ENCODE measurements at places on chromosomes 12 and 14.
A peak's percentile ranks its signal among the peaks of the same experiment; 100 is the strongest.

DNA sequence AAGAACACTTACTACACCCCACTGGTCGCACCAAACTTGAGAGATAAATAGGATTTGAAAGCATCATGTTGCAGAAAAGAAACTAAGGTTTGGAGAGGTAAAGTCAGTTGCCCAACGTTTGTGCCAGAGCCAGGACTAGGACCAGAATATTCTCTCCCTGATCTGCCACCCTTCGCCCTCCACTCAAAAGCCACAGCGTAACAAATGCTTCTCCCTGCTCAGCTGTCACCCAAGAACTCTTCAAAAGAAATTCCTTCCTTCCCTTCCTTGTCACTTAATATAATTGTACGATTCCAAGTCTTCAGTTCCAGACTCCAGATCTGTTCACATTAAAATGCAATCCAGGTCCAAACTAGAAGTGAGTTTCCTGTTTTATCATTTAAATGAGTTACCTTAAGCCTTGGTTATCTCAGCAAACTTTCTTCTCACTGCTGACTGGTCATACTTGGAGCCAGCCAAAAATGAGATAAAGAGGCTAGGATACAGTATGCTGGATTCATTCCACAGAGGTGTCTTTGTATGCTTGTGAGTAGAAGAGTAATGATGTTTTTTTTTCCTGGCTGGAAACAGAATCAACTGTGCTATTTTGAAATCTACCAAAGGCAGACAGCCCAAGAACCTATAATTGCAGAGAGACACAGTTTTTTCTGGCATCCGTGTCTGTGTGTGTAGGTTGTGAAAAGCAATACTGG, 12.8 kb upstream of the PPFIBP1 start:
- H3K27ac ChIP-seq: no peak overlapping the region
- no peaks in the 10 kb centered on the region for H3K27me3 ChIP-seq
- H3K4me1 ChIP-seq: no peaks in the 10 kb centered on the region

GRCh38 chr12:97456571-97457188, 5.9 kb upstream of the RMST start:
- no peaks in the 10 kb centered on the region for H3K36me3 ChIP-seq
- no peaks in the 10 kb centered on the region for H3K27me3 ChIP-seq
- DNase-seq: no peak
- H3K4me3 ChIP-seq: no peak overlapping the region

DNA sequence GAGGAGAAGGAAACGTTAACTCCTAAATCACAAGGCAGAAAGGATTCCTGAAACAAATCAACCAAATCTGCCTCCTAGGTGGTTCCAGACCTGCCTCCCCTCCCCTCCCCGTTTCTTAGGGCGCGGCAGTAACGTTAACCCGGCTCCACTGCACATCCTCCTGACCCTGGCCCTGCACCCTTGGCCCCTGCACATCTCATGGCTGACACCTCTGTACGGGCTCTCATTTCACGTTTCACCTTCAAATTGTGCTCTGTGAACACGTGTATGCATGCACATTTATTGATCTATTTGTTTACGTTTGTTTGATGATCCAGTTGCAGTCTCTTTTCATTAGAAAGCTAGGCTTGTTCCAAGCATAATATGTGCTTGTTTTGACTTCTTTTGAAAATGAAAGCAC, 358.1 kb downstream of the ADGRD1 start:
- H3K4me3 ChIP-seq: no peak overlapping the region
- no peak overlapping the region for H3K27ac ChIP-seq
- no peaks in the 10 kb centered on the region for H3K4me1 ChIP-seq
- no peaks in the 10 kb centered on the region for H3K27me3 ChIP-seq
- no peak for DNase-seq

DNA sequence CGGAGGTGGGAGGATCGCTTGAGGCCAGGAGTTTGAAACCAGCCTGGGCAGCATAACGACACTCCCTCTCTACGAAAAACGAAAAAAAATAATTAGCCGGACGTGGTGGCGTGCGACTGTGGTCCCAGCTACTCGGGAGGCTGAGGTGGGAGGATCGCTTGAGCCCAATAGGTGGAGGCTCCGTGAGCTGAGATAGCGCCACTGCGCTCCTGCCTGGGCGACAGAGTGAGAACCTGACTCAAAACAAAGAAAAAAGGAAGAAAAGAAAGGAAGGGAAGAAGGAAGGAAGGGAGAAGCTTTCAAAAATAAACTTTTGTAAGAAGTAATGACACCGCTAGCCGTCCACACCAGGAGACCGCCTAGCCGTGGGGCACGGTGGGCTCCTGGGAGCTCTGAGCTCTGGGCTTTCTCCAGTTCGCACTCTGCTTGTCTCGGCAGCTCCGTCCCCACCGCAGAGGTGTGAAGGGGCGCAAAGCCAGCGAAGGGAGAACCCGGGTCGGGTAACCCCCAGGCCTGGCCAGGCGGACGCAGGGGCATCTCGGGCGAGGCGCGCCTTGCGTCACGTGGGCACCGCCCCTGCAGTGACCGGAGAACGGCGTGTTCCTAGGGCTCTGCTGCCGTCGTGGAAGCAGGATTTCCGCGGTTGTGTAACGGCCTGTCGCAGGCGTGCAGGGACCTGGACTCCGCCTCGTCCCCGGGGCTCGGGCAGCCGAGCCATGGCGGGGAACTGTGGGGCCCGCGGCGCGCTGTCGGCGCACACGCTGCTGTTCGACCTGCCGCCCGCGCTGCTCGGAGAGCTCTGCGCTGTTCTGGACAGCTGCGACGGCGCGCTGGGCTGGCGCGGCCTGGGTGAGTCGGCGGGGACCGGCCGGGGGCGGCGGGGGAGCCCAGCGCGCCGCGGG, at the start of gene IRAK3:
Gene IRAK3 (plus strand): TSS at position 631 of the 902 bp plus-strand sequence. CDS start 86 bp downstream, at position 717.
- peaks cover 44% of the 10 kb centered on the region for H3K27me3 ChIP-seq
- H3K4me3 ChIP-seq: peak within 1 kb of the TSS; percentile 84
- no peaks in the 10 kb centered on the region for H3K36me3 ChIP-seq
- peaks cover 9% of the 10 kb centered on the region for H3K4me1 ChIP-seq
- DNase-seq: peak; percentile 66

DNA sequence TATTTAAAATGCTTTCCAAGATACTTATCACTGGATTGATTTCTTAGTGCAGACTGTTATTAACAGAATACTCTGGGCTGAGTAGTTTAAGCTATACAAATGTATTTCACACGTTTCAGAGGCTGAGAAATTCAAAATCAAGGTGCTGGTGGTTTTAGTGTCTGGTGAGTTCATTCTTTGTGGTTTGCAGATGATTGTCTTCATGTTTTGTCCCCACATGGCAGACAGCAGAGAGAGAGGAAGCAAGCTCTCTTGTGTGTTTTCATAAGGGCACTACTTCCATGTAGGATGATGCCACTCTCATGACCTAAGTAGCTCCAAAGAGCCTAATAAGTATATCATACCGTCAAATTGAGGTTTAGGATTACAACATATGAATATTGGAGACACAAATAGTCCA, 1348.9 kb upstream of the FLRT2 start:
- no peak overlapping the region for H3K27ac ChIP-seq
- H3K27me3 ChIP-seq: no peaks in the 10 kb centered on the region
- H3K4me1 ChIP-seq: no peaks in the 10 kb centered on the region

GRCh38 chr12:124243936-124244335, 51.0 kb upstream of the RFLNA start:
- peaks cover 1% of the 10 kb centered on the region for H3K4me1 ChIP-seq
- H3K36me3 ChIP-seq: no peaks in the 10 kb centered on the region
- H3K4me3 ChIP-seq: no peak overlapping the region
- H3K27me3 ChIP-seq: peaks cover 40% of the 10 kb centered on the region
- DNase-seq: no peak

DNA sequence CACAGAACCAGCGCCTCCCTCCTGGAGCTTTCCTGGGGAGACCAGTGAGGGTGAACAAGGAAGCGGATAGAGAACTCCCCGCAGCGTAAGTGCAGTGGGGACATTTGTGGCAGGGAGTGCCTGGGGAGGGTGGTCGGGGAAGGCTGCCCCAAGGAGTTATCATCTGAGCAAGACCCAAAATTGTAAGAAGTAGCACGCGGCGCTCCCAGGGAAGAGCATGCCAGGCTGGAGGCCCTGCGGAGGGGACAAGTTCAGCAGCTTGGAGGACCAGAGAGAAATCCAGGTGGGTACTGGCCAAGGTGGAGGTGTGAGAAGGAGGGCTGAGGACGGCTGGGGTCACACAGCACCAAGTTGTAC, 46.2 kb upstream of the RIMBP2 start:
- no peak overlapping the region for H3K27ac ChIP-seq
- H3K27me3 ChIP-seq: no peaks in the 10 kb centered on the region
- no peak overlapping the region for H3K4me3 ChIP-seq
- DNase-seq: no peak
- peaks cover 3% of the 10 kb centered on the region for H3K4me1 ChIP-seq

- no peaks in the 10 kb centered on the region for H3K36me3 ChIP-seq
- H3K4me1 ChIP-seq: no peaks in the 10 kb centered on the region
- DNase-seq: no peak
- no peak overlapping the region for H3K27ac ChIP-seq
- H3K27me3 ChIP-seq: peaks cover 5% of the 10 kb centered on the region
Measured at GRCh38 chr12:66751432-66752113, 72.7 kb upstream of the GRIP1 start.

DNA sequence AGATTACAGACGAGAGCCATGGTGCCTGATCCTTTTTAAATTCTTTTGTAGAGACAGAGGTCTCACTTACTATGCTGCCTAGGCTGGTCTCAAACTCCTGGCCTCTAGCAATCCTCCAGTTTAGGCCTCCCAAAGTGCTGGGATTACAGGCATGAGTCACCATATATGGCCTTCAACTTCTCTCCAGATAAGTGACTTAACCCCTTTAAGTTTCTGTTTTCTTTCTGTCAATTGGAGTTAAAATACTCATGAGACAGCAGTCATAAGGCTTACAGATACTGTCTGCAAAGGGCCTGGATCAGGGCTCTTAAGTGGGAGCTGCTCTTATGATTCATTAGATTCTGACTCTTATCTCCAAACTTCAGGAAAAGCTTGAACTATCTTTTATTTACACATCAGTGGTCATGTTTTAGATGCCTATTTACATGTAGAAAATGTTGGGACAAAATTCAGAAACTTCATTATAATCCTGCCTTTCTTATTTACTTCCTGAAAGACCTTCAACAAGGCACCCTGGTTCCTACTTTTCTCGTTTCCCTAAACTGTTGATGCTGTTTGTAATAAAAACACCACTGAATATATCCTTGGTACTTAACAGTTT, 271.5 kb upstream of the TBX3 start:
- H3K4me1 ChIP-seq: no peaks in the 10 kb centered on the region
- H3K36me3 ChIP-seq: no peaks in the 10 kb centered on the region
- no peaks in the 10 kb centered on the region for H3K27me3 ChIP-seq
- H3K27ac ChIP-seq: no peak overlapping the region

DNA sequence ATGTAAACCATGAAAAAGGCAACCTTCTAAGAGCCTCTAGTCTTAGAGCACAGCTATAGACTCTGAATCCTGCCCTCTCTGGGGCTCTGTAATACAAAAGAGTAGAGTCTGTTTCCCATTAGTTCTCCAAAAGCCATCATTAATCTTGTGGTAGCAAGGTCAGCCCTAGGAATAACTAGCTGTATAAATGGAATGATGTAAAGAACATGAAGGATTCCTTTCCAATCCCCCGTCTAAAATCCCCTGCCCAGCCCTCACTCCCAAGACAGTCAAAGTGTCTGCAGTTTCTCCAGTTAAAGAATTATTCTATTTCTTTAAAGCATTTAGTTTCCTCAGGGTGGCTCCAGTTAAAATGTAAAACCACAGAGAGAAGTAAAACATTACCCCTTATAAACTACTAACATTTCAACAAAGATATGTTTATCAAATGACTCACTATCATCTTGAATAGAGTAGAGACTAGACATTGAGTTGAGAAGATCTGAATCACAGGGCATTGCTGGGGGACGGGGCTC, 104.2 kb downstream of the ST8SIA1 start:
- H3K27me3 ChIP-seq: no peaks in the 10 kb centered on the region
- H3K36me3 ChIP-seq: no peaks in the 10 kb centered on the region
- DNase-seq: peak; percentile 41
- peak overlapping the region; percentile 72 for H3K27ac ChIP-seq

DNA sequence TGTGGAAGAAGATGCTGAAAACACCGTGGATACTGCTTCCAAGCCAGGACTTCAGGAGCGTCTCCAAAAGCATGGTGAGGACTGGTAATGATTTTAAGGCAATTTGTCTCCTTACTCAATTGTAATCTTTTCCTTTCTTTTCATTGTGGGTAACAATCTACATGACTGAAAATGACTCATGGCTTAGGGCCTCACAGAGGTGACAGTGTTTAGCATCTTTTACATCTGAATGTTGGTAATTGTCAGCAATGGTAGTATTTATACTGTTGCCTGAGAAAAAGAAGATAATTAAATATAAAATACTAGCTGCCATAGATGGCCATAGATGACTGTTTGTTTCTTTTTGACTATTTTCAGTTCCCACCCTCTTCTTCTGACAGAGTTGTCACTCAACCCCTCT, 31.6 kb downstream of the TULP3 start:
- H3K27ac ChIP-seq: no peak overlapping the region
- no peak for DNase-seq
- no peak overlapping the region for H3K4me3 ChIP-seq
- no peaks in the 10 kb centered on the region for H3K27me3 ChIP-seq
- peaks cover 76% of the 10 kb centered on the region for H3K36me3 ChIP-seq
- H3K4me1 ChIP-seq: peaks cover 1% of the 10 kb centered on the region

DNA sequence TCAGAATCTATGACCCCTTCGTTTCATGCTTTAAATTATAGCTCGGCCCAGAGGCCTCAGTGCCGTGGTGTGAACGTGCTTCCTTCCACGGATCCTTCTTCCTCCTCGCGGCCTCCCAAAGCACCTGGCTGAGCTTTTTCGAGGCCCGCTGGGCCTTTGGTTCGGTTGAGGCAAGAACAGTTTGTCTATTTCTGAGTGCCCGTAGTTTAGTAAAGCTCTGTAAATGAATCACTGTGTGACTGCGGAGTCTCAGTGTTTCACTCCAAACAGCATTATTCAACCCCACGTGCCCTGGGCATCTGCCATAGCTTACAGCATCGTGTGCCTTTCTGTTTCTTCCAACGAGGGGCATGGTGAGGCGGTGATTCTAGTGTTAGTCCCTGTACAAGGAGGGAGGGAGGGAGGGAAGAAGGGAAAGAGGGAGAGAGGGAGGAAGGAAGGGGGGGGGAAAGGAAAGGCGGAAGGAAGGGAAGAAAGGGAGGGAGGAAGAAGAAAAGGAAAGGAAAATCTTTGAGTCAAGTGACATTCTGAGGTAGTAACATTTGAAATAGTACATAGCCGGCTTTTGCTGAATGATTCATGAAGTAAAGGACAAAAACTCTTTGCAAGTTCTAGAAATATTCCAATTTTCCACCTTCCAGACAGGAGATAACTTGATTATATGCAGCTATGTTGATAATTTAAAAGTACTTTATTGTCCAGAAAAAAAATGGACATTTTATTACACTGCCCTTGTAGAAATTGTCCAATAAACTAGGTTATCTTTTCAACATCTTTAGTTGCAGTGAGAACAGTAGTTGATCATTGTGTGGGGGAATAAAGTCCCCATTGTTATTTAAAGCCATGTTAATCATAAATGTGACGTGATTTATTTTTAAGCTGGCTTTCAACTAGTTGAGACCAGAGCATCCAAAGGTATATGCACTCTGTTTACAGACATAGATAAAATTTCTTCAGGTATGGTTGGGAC, 1.2 kb upstream of the TRIM9 start:
- no peaks in the 10 kb centered on the region for H3K36me3 ChIP-seq
- peak; percentile 38 for DNase-seq
- H3K27ac ChIP-seq: peak overlapping the region; percentile 62
